Stimulated activated CD4-positive, alpha-beta T cell treated with anti-CD3 and anti-CD28 coated beads, Interleukin-2, amount 100 ng/mL, for 48 hours (primary cell): ENCODE measurements at places on chromosomes 7 and 10.

GRCh38 chr7:22882106-22882505 is 59.5 kb upstream of the TOMM7 start:
- no peak for DNase-seq

- no peak for DNase-seq
Observed at GRCh38 chr10:113897693-113898618, 43.5 kb downstream of the NHLRC2 start.

DNA sequence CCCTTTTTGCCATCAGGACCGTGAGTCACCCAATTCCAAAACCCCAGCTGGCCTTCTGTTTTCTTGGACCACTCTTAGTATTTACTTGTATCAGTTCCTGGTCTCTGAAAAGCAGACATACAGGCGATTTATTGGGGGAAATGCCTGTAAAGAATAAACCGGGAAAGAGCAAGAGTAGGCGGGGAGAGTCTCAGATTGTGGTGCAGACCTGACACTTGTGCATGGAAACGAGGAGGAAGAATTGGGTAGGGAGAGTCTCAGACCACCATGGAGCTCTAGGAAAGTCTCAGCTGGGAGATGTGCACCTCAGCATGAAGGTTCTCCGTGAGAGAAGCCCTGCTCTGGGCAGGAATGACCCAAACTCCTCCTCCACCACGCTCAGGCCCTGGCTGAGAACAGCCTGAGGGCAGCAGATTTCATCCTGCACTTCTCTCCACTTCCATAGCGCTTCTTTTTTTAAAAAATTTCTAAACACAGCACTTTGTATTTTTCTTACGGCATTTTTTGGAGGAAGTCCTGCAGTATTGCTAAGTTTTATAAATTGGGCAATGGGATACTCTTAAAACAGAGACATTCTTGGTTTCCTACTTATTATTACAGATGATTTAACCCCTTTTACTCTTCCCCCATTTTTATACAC is 6.1 kb upstream of the TASOR2 start:
- no peak for DNase-seq

DNA sequence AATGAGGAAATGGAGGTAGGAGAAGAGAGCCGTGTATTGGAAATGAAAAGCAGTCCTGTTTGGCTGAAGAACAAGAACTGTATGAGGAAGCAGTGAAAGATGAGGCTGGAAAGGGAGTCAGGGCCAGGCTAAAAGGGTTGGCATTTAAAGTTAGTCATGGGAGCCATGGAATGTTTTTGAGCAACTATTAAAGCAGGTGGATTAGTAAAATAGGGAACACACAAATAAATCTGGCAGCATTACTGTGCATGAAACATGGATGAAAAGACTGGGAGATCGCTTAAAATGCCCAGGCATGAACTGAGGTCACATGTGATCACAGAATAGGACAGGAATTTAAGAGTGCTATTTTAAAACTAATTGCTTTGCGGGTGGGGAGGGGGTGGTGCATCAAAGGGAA is 1.4 kb upstream of the IFRD1 start:
- DNase-seq = no peak

DNA sequence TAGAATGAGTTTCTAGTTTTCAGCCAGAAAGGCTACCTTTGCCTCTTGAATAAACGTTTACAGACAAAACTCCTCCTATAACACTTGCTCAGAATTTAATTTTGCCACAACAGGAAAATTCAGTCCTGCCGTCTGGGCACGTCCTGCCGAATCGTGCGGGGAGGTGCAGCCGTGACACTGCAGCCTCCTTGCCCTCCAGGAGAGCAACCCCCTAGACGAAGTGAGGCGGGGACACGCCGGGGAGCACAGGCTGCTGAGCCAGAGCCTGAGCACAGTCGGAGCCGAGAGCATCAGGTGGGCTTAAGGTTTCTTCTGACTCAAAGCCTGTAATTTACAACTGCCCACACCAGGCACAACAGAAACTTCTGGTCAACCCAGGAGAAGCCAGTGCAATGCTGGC is 102.3 kb downstream of the DYNC2I1 start:
- DNase-seq = no peak

DNA sequence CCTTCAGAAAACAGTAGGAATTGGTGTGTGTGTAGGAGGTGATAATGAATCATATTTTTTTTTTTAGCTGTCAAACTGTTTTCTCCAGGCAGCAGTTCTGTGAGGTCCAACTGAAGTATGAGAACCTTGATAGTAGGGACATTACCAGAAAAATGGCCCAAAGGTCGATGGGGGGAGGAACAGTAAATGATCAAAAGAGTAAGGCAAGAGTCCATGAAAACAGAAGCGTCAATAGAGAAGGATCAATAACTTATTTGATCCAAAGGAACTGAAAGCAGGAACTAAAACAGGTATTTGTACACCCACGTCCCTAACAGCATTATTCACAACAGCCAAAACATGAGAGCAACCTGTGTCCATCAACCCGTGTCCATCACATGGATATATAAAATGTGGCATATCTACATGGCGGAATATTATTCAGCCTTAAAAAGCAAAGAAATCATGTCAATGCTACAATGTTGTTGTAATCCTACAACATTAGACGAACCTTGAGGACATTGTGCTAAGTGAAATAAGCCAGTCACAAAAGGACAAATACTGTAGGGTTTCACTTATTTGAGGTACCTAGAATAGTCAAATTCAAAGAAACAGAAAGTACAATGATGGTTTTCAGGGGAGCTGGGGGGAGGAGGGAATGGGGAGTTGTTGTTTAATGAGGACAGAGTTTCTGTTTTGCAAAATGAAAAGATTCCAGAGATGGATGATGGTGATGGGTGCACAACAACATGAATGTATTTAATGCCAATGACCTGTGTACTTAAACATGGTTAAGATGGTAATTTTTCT is 214.0 kb upstream of the KLF14 start:
- no peak for DNase-seq
